ENCODE measurements at places on chromosomes 6 and 20.

- no peak for DNase-seq
Observed at GRCh38 chr20:50501972-50502745, 8.0 kb upstream of the PTPN1 start.

- no peak for DNase-seq
Observed at GRCh38 chr6:38805127-38805655, 90.1 kb downstream of the DNAH8 start.

DNA sequence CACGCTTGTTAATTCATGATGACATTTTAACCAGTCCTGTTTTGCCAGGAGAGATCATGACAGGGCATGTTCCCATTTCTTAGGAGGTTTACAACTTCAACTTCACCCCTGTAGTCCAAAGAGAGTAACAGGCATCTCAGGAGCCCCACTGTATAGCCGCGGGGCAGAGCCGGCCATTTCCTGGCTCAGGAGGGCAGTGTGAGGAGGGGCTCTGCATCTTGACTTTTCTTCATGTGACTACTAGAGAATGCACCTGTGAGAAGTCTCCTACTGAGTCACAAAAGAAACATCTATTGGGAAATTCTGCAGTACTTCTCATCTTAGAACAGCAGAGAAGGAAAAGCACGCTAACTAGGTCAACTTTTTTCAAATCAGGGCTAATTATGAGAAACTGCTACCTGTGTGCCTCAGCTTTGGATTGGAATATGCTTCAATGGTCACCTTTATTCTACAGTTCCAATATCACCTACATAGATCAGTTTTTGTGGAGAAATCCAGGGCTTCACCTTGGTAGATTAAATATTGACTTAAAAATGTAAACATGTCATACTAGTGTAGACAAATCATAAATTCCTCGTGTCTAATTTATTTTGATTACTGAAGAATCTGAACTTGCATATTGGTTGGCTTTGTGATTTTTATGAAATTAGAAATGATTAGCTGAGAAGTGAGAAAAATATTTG is 28.6 kb upstream of the SIM1 start:
- DNase-seq: no peak

GRCh38 chr6:52550014-52550575 is 26.8 kb downstream of the TRAM2 start:
- DNase-seq: no peak

GRCh38 chr20:42734660-42735368 is 454.9 kb downstream of the PTPRT start:
- DNase-seq: no peak

- no peak for DNase-seq
Observed at GRCh38 chr6:3272911-3273547, 14.3 kb downstream of the PSMG4 start.

DNA sequence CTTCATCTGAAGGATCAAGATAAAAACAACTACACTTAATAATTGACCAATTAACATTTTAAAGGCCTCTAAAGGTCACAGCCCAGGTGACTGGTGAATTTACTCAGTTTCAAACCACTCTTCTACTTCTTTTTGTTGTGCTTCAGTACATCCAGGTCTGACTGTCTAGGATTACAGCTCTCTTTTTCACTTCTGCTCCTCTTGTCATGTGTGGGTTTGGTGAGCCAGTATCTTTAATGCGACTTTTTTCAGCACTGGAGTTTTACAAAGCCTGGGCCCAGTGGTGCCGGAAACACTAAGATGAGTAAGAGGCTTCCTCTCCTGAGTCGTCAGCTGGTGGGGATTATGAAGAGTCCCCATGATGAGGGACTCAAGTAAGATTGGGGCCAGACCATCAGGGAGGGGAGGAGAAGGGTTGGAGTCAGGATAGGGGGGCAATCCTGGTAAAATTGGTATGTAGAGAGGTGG is 27.0 kb downstream of the HECA start:
- no peak for DNase-seq
